Progenitor cell of endocrine pancreas (in vitro differentiated cells): ENCODE measurements at places on chromosomes 13 and 19.

DNA sequence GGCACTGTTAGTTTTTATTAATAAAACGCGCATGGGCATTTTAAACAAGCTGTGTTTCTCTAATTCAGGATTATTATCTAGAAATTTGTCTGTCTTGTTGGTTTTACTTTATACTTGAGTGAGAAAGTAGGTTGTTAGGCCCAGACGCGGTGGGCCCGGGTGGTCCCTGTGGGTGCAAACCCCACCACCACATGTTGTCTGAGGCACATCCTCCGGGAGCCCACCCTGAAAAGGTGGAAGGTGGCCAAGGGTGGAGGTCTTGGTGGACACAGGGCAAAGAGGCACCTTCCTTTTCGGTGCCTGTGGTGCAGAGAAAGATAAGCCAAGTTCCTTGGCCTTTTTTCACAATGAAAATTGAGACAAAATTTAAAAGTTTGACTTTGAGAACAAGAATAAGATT is 16.6 kb downstream of the ATP4B start:
- no peak for DNase-seq

GRCh38 chr13:20519875-20520274 is 5.8 kb downstream of the CRYL1 start:
- DNase-seq, result no peak

DNA sequence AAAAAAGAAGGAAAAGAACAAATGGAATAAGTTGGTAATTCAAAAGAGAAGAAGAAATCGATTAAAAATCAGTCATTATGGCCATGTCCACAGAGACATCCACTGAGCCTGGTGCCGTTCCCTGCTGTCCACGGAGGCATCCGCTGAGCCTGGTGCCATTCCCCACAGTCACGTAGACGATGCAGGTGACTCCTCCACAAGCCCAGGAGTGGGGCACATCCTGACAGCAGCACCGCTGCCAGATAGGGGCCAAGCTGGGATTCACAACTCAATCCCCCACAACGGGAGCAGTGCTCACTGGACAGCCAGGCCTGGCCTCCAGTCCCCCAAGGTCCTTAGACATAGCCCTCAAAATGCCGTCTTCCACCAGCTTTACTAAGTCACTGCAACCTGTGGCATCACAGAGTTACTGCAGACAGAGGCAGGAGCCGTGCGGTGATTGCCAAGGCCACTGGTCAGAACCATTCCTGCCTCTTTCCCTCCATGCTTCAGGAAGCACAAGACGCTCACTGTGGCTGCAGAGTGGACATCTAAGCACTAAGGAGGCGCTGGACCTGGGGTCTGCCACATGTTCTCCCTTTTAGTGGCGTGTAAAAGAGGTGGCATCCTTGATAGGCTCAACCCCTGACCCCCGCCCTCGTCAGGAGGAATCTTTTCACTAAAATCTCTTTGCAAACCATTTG is 131.5 kb upstream of the SPACA7 start:
- DNase-seq, result no peak

- no peak for DNase-seq
Measured at GRCh38 chr19:43641333-43641732, 1.7 kb upstream of the CADM4 start.

GRCh38 chr19:33424181-33424580 is 50.7 kb downstream of the CEBPG start:
- no peak for DNase-seq

DNA sequence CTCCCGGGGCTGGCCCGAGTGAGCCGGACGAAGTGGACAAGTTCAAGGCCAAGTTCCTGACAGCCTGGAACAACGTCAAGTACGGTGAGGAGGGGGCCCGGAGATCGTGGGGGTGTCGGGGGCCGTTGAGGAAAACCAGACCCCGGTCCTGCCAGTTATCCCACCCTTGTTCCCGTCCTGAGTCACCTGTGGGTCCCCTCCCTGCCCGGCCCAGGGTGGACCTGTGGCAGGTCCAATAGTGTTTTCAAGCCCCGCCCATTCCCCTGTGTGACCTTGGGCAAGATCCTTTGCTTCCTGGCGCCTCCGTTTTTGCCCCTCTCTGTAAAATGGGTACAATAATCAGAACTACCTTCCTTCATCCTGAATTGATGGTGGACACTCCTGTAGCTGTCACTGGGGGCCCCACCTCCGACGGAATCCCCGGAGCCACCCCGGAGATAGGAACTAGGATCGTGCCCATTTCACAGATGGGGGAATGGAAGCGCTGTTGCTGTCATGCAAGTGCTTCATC is 593 bp downstream of the ATG4D start:
- peak; percentile 25 for DNase-seq

- DNase-seq, result no peak
Measured at GRCh38 chr13:51122868-51123566, 11.9 kb upstream of the C13orf42 start.

- DNase-seq, result no peak
Measured at GRCh38 chr13:52833296-52833875, 15.1 kb downstream of the PCDH8 start.

GRCh38 chr13:36453516-36453915 is 21.2 kb downstream of the CCNA1 start:
- no peak for DNase-seq

- DNase-seq, result no peak
Measured at GRCh38 chr19:38624822-38625221, 5.8 kb downstream of the EIF3K start.

- DNase-seq, result no peak
Measured at GRCh38 chr13:49265822-49266221, 18.1 kb downstream of the CDADC1 start.

- no peak for DNase-seq
Measured at GRCh38 chr13:74158028-74158427, 23.8 kb upstream of the KLF12 start.

GRCh38 chr13:100247937-100248336 is 159.0 kb downstream of the PCCA start:
- DNase-seq, result no peak

DNA sequence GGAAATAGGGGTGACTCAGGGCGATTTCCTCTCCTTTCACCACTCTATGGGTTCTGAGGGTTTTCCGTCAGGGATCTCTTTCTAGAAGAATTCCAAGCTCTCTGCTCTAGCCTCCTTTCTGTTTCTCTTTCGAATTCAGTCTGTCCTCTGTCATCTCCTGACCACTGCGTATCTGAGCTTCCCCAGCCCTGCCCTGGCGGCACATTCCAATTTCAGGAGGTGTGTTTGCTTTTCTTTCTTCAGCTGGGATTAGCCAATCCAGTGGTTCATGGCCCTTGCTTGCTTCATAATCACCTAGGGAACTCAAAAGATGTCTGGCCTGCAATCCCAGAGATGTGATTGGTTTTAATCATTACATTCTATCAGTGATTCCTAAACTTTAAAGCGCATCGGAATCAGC is 9.4 kb downstream of the IFNL2 start:
- DNase-seq, result no peak

DNA sequence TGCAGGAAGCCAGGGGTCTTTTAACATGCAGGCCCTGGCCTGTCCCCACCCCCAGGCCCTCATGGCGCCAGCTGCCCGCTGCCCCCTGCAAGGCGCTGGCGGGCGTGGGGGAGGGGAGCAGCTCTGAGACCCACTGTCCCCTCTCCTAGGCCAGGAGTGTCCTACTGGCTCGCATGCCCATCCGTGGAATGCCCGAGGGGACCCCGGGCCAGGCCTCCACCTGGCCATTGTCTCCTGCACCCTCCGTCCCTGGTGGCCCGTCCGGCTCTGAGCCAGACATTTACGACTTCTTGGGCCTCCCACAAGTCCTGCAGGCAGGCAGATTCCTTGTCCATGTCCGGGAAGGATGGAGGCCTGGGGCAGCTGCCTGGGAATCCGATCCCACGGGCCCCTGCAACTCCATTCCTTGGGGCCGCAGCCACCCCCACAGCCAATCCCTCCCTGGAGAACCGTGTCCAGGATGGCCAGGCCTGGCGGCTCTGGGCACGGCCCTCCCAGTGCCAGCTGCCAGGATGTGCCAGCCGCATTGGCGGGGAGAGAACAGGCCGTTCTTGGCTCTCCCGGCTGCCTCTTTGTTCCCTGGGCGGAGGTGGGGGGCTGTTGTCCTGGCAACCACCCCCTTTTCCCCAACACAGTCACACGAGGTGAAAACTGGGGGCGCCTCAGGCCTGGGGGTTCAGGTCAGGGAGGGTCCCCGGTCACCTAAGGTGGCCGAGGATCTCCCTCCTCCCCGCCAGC is 10.5 kb upstream of the PLIN3 start:
- no peak for DNase-seq

GRCh38 chr13:71054358-71054757 is 812.6 kb downstream of the DACH1 start:
- DNase-seq, result no peak

DNA sequence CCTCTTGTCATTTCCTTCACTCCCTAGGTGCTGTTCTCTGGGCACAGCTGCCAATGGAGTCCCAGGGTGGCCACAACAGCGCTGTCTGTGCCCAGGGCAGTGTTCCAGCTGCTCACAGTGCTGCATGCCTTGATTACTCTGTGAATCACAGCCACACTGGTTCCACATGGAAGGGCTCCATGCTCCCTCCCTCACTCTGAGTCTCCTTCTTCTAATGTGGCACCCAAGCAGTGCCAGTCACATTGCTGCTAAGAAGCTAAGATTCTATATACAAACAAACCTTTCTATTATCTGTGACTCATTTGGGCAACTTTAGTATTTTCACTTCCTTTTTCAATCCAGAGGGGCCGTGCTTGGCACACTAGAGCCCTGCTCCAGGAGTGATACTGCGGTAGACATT is 248.7 kb downstream of the TDRD3 start:
- no peak for DNase-seq

GRCh38 chr19:3969435-3970312 is 1.2 kb downstream of the DAPK3 start:
- peak; percentile 18 for DNase-seq

DNA sequence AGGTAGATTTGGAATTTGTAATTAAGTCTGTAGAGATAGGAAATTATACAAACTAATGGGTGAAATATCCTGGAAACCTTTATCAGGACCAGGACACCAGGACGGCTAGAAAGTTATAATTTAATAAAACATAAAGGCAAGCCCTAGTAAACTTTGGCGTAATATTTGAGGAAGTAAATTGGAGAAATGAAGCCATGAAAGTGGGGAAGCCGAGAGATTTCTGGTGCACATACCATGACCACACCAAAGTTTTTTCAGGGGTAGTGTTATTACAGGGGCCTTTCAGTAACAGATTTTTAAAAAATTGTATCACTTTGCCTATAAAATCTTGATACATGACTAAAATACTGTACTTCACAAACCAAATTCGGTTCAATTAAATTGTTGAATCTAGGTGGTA is 54.7 kb upstream of the URAD start:
- DNase-seq, result no peak

DNA sequence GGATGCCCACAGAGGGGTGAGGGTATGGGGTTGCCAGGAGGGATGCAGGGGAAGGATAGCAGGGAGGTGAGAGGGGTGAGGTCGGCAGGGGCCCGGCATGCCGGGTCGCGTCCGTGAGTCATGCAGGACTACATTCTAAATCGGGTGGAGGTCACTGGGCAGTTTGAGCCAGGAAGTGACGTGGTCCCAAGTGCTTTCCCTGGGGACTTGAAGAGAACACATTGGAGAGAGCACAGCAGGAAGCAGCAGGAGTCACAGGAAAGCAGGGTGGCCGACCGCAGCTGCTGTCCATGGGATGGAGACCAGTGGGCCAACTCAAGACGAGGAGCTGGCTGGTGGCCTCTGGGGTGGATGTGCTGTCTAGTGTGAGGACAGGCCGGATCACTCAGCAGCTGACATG is 92.0 kb upstream of the WASF3 start:
- no peak for DNase-seq

DNA sequence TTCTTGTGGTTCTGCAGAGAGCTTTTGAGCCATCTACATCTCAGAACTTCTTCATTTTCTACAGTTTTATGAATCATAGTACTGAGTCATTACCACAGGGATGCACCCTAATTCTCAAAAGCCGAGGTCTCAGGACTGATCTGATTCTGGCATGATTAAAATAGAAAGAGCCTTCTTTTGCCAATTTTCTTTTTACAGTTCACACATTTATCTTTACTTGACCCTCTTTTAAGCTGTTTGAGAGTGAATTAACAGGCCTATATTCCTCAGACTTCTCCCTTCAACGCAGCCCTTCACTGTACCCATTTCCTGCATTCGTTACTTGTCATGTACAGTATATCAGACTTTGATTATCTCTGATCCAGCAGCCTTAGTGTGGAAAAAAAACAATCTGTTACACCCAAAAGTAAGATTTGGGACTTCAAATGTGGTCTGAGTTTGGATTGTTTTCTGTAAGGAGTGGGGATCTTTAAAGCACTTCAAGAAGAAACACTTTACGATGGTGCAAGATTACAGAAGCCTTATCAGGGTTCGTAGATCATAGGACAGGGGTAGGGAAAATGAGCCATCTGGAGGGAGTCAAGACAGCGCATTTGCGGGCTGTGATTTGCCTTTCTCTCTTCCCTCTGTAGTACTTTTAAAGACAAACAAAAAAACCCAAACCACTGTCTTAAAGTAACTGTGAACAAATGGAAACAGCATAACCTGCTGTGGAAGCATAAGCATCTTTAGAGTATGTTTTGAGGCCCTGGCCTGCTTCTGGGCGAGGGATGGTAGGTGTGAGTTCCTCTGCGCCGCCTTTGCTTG is 15.3 kb upstream of the GPR183 start:
- DNase-seq, result no peak

DNA sequence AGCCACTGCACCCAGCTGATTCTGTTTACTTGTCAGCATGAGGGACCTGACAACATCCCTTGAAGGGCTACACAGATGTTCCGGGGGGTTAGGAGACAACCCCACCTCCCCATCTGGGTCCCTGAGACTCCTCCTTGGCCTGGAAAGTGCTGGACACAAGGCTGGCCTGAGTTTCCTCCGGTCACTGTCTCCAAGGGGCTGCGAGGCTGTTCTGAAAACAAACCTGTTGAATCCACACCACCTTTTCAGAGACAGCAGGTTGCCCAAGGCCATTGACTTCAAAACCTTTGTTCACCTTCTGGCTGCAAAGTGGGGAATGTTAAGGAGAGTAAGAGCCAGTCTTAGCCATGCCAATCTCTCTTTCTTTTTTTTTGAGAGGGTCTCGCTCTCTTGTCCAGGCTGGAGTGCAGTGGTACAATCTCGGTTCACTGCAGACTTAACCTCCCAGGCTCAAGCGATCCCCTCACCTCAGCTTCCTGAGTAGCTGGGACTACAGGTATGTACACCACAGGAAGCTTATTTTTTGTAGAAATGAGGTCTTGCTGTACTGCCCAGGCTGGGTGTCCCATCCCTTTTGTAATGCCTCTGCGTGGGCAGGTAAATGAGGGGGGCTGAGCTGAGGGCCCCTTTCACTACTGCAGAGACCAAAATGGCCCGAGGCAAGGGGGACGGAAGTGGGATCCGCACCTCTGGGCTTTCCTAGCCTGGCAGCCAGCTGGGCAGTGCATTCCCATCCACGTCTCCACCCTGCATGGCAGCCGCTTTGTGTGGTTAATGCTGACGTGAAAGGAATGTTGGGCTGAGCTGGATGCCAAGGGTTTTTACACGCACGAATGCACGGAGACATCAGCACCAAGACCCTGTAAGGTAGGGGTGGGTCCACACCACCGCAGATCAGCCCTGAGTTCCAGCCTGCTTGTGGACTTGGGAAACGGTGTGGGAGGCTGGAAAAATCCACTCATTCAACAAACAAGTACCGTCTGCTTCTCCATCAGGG is 1.9 kb upstream of the ZNF628 start:
- no peak for DNase-seq
